ENCODE measurements at places on chromosomes 12 and 14. TPM values are rescaled to one million over a fixed set of nuclear protein-coding genes. Genes with fewer than 3 reads are reported as not detected.

DHRS2 gene
- 1.4 TPM for total RNA-seq

CLEC4E gene
- not detected for total RNA-seq

NR1H4 gene
- 9.5 TPM for total RNA-seq

PRR4 gene
- total RNA-seq, result 3.8 TPM

OR10G2 gene
- not detected for total RNA-seq

RERGL gene
- 1.1 TPM for total RNA-seq

TAS2R14 gene
- 2.8 TPM for total RNA-seq

NTS gene
- 117 TPM for total RNA-seq

CLEC4C gene
- not detected for total RNA-seq

KCNA5 gene
- 0.98 TPM for total RNA-seq

KLHDC1 gene
- 3.5 TPM for total RNA-seq

TDRD9 gene
- total RNA-seq, result not detected
